ENCODE measurements at places on chromosomes 5 and 9.
A peak's percentile ranks its signal among the peaks of the same experiment; 100 is the strongest.

- DNase-seq = no peak
These were observed 58.0 kb upstream of the CEMIP2 start for GRCh38 chr9:71826279-71826678.

DNA sequence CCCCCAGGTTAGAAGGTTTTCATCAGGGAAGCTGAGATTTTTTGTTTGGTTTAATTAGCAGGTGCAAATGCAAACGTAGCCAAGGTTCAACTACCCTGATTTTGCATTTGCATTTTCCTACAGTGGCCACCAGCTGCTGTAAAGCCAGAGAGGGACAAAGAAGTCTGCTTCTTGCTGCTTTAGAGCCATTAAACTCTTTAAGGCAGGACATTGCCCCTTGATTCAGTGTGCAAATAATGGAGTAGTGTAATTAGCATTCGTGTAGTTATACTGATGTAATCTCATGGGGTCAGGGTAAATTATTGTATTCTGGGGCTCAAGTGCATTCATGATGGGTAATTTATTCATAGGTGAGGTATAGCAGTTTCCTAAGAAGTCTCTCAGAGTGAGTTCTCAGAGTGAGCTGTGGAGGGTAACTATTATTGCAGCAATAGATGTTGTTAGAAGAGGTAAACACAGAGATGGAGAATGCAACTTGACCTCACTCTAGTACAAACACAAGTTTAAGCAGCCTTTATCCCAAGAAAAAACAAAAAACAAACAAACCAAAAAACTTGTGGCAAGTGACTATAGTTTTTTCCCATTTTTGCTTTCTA is 526.5 kb downstream of the KIF4B start:
- no peak for DNase-seq

GRCh38 chr5:73901043-73901442 is 275.0 kb downstream of the ARHGEF28 start:
- DNase-seq = no peak

- DNase-seq = no peak
These were observed 47.5 kb upstream of the PPARGC1B start for GRCh38 chr5:149682532-149683075.

GRCh38 chr5:54120473-54120872 is 189.9 kb downstream of the ARL15 start:
- DNase-seq = no peak

GRCh38 chr5:113233606-113234005 is 201.2 kb downstream of the TSSK1B start:
- DNase-seq = no peak

DNA sequence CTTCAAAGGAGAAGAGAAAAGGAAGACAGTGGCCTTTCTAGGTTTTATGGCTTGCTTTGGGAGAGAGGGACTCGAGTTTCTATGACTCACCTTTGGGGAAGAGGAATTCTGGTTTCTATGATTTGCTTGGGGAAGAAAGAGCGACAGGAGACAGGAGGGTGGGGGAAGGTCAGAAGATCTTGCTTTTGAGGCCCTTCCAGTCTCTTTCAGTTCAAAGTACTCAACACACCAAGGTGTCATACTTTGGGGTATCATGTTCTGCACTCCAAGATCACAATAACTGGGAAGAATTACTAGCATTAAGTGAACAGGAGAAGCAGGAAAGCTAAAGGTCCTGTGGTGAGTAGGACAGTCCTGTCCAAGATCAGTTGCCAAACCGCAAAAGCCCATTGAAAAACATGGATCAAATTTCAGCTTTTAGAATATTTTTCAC is 324.5 kb downstream of the ARHGEF28 start:
- DNase-seq = no peak

DNA sequence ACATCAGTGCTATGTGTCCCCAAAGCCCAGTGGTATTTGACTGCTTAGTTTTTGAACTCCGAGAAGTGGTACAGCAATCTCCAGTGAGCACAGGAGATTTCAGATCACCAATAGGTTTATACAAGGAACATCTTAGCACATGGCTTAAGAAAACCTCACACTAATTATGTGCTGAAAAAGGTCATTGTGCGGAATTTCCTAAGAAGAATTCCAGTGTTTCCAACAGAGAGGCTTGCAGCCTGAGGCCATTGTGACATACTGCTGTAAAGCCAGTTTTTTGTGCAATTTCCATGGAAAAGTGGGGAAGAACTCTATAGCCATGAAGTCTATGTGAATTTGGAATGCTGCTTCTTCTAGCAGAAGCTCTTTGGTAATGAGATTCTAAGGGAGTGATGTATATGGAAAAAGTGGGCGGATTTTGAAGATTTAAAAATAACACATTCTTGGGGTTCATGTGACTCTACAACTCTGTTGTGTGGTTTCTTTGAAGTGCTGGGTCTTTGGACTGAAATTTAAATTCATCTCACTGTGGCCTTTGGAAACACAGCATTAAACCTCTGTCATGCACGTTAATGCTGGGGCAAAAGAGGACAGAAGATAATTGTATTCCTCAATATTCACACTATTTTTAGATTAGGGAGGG is 110.5 kb upstream of the CD180 start:
- no peak for DNase-seq

DNA sequence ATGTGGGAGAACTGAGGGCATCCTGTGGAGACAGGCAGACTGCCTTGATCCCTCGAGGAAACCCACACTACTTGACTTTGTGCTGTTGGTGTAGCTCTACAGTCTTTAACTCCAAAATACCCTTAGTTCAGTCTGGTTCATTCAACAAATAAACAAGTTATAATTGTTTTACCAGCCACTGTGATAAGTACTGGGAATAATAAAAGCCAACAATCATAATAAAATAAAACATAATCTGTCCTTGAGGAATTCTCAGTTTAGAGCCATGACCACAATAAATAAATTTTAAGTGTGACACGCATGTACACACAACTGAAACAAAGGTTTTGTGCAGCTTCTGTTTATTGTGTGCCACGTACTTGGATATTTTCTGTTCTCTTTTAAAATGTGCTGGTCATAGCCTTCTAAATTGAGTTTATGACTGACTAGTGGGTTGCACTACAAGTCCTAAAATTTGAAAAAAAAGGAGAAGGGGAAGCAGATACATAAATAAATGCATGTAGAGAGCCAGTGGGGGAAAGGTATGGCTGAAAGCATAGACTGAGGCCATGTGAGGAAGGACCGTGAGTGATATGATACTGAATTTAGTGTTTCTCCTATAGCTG is 6.2 kb upstream of the SCAMP1 start:
- no peak for DNase-seq

DNA sequence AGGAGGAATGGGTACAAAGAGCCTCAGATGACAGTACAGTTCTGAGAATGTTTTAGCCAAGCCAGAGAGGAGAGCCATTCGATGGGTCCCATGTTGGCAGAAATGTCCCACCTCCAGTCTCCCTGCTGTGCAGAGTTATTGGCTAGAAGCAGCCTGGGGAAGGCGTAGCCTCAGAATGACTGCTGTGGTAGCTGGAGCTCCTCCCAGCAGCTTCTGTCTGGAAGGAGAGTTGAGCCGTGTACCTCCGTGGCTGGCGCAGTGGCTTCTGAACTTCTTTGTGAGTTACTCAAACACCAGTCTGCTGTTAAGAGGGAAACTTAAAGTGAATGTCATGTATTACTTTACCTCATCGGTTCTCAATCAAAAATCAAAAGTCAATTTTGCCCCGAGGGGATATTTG is 193.3 kb upstream of the SNX2 start:
- no peak for DNase-seq

GRCh38 chr5:133235696-133236426 is 184.0 kb downstream of the HSPA4 start:
- no peak for DNase-seq

DNA sequence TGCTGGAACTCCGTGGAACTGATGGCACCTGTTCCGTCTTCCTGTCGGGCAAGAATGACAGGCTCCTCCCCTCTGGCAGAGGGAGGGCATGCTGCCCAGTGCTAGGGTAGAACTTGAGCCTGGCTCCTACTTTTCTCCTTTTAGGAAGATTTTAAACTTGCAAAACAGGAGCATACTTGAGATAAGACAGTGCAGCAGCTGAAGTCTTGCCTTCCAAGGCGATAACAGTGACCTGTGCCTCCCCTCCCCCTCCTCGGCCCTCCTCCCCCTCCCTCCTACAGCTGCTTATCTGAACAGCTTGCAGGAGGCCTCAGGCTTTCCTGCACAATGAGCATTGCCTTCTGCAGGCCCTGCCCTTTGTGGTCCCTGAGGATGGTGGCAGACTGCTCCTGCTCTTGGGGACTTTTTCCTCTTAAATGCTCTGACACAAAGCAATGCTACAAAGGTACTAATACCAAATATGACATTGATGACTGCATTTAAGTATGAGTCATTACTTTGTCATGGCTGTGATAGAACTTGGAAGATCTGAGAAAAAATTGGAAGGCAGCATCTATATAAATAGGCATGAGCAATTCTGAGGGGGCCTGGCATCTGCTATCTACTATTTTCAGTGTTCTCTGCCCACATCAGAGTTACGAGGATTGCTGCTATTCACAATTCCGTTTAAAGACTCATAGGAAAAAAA is 2.0 kb downstream of the GADD45G start:
- DNase-seq = peak; percentile 59

GRCh38 chr9:107630156-107630555 is 140.6 kb upstream of the KLF4 start:
- DNase-seq = no peak

GRCh38 chr9:1946526-1947283 is 68.4 kb upstream of the SMARCA2 start:
- DNase-seq = no peak

- no peak for DNase-seq
These were observed 810 bp downstream of the VPS13A start for GRCh38 chr9:77177894-77178794.

DNA sequence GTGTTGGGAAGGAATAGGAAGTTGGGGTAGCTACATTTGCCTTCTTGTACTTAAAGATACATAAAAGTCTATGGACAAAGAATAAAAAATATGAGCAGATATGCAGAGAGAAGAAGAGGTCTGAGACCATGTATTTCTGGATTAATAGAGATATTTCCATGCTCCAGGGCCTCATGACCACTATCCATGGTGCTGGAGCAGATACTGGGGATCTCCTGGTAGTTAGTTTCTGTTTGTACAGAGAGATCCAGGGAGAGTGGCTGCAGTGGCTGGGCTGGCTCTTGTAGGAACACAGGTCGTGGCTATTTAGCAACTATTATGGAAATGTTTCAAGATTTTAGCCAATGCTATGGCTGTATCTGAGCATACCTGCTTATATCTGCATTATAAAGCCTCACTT is 184.2 kb upstream of the TMEM161B start:
- no peak for DNase-seq

DNA sequence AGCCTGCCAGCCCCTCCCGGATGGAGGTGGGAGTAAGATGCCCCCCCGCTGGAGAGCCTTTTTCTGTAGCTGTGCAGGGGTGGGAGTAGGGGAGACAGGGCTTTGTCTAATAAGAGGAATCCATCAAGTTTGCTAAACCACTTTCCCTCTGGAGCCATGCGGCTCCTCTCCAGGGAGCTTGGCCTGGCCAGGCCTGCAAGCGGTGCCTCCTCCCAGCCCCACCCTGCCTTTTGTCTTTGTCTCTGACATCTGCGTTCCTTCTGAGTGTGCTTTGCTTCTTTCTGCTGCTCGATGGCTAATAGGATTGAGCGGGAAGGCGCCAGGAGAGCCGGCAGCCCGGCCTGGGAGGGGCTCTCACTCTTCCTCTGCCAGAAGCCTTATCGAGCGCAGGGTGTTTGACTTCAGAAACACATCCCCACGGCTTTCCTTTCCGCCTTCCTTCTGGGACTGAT is 26.7 kb upstream of the FCN1 start:
- no peak for DNase-seq

DNA sequence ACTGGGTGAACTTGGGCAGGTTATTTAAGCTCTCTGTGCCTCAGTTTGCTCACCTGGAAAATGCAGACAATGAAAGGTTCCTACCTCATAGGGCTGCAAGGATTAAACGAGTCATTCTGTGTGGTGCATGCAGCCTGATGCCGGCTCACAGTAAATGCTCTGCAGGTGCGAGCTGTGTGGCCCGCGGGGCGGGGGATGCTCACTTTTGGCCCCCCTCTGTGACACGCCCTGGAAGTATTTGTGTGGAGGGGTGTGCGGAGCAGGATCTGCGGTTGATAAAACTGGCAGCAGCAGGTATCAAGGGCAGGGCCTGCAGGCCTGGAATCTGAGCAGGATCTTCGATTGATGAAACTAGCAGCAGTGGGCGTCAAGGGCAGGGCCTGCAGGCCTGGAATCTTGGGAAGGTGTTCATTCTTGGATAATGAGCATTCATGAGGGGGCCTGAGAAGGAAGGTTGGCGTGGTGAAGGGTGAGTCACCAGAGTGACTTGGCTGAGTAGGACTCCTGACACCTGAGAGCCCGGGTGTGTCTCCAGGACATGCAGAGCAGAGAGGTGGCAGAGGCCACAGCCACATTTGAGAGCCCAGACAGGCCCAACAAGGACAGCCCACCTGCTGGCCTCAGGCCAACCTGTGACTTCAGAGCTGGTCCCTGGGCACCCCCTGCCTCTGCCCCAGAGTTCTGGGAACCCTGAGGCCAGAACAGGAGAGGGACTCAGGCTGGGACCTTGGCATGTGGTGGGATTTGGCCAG is 11.9 kb downstream of the UNC5A start:
- no peak for DNase-seq

- DNase-seq = no peak
These were observed 1139.1 kb upstream of the SEMA6A start for GRCh38 chr5:117713585-117714198.

DNA sequence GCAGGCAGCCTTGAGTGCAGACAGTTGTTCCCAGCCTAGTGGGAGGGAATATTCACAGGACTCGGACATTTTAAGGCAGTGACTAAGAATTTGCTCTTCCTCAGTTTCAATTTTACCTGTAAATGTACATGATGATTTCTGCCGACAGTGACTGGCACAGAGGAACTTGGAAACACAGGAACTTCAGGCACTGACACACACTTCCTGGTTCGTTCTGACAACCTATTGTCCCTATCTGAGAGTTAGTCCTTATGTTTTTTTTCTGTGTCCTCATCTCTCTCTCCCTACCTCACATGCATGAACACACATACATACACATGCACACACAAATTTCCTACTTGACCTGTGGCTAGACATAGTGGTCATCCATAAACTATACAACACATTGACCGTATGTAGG is 89.4 kb upstream of the CD180 start:
- DNase-seq = no peak

DNA sequence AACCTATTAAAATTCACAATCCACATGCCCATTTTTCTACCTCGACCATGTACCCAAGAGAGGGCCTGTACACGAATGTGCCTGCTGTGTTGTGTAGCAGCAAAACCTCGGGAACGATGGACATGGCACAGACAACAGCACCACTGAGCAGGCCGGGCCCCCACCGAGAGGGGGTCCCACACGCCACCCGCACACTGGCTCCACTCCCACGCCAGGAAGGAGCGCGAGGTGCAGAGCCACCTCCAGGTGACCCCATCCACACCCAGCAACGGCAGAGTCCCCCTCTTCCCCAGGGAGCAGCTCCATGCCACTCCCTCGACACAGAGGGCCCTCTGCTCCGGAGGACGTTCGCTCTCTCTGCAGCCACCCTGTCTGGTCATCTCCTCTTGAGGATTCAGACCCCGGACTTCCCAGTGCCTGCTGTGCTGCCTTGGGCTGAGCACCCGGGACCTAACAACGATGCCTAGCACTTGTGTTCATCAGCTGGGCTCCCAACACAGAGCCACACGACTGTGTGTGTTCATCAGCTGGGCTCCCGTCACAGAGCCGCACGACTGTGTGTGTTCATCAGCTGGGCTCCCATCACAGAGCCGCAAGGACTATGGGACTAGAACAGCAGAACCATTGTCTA is 25.3 kb upstream of the ADAMTS2 start:
- DNase-seq = no peak

- DNase-seq = no peak
These were observed 62.8 kb downstream of the ERBIN start for GRCh38 chr5:65989158-65989557.

GRCh38 chr5:28543473-28544098 is 1505.2 kb upstream of the CDH9 start:
- DNase-seq = peak; percentile 21

- no peak for DNase-seq
These were observed 14.4 kb upstream of the ZNF131 start for GRCh38 chr5:43106290-43106638.

All from NCI-H1417 treated with DMSO at 0.1 percent for 48 hours (cell line).